ENCODE measurements at places on chromosomes 16 and 17.

- no peak for DNase-seq
Measured at GRCh38 chr17:78432226-78433012, 54.0 kb downstream of the PGS1 start.

DNA sequence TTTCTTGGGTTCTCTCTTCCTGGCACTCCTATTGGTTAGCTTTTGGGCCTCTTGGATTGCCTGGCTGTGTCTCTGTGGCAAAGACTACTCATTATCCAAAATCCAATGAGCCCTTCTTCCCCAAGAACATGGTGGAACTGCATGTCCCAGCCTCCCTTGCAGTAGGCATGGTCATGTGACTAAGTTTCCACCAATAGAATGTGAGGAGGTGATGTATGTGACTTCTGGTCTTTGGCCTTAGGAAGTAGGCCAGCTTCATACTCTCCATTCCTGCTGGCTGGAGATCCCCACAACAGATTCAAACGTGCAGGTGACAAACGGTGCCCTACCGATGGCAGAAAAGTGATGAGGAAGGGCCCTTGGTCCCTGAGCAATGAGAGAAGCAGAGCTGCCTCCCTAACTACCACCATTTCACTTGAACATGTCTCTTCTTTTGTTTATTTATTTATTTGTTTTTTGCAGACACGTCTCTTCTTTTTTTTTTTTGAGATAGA, 17.3 kb upstream of the SPN start:
- DNase-seq: no peak

DNA sequence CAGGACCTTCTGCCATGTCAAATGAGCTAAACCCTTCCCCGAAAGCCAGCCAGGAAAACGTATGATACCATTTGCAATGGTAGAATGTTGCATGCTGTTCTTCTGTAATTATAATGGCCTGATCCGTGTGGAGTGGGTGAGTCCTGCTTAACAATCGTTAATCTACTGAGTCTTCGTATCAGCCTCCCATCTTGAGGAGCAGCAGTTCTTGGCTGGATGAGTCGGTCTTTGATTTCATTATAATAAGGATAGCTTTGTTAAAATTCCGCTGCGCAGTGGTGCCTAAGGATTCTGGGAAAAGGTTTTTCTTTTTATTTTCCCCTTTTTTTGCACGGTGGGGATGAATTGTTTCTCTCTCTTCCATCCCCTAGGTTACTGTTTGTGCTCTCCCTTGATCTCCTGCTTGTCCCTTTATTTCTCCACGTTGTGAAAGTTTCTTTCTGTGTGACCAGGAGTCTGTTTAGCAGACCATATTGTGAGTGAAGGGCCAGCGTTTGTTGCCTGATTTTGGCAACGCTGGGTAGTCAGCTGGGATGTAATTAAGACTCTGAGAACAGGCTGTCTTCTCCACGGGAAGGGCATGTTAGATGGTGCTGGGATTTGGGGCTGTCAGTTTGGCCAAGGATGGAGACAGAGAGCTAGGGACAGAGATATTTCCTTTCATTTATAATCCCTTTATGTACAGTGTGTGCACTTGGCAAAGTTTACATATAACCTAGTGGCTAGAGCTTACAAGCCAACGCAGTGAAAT, 263.0 kb downstream of the FTO start:
- no peak for DNase-seq

GRCh38 chr16:4116325-4117249, at the start of gene ADCY9:
TSS of gene ADCY9 (minus strand) at chr16:4116442. CDS start at chr16:4115442, 1,000 bp downstream.
- DNase-seq: peak; percentile 66

DNA sequence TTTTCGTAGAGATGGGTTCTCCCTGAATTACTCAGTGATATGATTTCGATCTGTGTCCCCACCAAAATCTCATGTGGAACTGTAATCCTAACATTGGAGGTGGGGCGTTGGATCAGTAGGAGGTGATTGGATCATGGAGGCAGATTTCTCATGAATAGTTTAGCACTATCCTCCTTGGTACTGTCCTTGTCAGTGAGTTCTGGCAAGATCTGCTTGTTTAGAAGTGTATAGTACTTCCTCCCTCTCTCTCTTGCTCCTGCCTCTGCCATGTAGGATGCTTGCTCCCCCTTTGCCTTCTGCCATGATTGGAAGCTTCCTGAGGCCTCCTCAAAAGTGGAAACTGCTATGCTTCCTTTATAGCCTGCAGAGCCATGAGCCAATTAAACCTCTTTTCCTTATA, 22.9 kb downstream of the PIGL start:
- no peak for DNase-seq

DNA sequence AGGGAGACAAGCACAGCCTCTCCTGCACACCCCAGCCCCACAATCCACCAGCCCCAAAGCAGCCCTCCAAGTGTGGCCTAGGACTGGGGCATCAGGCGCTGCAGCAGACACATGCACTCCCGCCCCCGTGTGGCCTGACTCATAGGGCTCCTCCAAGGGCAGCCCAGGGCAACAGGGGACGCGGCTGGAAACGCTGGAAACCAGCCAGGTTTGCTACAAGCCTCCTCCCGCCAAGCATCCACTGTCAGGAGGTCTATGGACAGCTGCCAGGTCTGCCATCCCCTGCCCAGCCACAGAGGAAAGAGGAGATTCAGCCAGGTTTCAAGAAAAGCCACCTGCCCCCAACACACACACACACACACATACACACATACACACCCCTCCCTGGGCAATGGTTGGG, 25.8 kb downstream of the SRCIN1 start:
- no peak for DNase-seq

DNA sequence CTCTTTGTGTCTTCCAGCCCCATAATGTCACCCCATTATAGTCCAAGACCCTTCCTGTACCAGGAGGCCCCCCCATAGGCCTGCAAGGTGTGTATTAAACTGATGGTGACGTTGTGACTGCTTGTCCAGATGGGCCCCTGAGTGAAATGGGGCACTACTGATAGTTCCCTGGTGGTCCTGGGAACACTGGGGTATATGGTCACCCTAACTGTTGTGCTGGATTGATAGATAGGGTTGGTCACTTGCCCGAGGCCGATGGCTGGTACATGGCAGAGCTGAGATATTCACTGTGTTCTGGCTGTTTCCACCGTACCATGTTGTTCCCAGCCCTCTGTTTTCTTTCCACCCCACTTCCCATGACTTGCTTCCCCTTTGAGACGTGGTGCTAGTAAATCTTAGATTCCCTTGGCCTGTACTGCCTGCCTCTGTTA, 4.3 kb downstream of the CNP start:
- DNase-seq: no peak

GRCh38 chr16:2033057-2033908, 6.6 kb downstream of the NHERF2 start:
- no peak for DNase-seq

- no peak for DNase-seq
Measured at GRCh38 chr17:9860851-9861250, 35.1 kb downstream of the GLP2R start.

DNA sequence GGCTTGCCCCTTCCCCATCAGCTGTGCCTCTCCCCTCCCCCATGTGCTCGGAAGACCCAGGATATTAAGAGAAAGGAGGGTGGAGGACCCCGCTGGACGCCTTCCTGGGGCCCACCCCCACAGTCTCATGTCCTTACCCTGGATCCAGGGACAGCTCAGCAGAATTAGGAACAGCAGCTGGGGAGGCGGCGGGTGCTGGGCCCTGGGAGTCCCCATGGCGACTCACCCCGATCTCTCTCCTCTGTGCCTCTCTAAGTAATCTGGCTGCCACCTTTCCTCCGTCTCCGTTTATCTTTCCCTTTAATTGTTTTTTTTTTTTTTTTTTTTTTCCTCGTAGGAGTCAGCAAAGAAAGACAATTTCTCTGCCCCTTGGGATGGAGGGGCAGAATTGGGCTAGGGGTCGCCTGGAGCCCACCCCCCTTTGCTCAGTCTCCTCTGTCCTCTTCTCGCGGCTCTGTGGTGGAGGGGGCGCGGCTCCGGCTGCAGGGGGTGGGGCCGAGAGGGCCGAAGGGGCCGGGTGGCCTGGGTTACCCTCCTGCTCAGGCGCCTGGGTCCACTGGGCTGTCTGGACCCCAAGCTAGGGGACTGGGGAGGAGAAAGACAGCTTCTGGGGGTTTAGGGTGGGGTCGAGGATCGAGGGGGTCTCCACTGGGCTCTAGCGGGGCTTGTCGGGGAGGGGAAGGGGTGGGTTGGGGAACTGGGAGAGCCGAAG, 390 bp downstream of the SEZ6L2 start:
- no peak for DNase-seq

DNA sequence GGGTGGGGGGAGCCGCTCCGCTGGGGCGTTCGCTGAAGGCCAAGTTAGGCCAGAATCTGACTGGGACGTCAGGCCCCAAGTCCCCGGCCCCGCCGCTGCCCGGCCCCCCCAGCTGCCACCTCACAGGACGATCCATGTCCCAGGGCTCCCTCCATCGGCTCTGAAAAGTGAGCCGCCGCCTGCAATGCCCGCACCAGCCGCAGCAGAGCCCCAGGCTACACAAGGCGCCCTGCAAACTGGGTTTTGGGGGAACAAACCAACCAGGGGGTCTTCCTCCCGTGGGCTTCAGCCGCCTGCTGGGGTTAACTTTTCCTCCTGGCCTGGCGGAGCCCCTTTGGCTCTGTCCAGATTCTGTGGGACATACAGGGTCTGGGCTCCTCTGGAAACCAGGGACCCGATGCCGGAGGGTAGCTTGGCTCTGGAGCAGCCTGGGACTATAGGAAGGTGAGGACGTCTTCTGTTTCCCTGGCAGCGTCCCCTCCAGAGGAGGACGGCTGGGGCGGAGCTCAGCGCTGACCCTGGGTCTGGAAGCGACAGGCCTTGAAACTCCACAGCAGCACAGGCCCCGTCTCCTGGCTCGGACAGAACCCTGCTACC, 835 bp downstream of the NME4 start:
- DNase-seq: no peak

DNA sequence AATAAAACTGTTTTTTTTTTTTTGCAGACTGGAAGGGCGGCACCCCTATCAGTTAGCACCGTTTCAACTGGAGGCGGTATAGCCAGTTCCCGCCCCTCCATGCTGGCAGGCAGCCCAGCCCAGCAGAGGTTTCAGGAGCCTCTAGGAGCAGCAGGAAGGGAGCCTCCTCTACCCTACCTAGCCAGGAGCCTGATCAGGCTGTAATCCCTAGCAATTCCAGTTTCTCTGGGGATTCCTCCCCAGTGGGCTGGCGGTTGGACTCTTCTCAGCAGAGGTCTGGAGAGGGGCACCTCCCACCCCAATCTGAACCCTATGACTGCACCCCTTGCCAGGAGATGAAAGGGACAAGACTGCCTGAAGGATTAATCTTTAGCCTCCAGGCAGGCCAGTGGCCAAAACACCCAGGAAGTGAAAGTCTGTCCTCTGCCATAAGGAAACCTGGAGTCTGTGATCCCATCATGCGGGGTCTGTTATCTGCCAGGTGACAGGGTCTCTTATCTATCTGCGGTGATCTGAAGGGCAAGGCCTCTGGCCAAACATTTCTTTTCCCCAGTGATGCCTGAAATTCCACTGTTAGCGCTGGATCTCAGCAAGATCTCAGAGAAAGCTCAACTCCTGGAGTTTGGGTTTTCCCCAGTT, 4.9 kb upstream of the CDH1 start:
- no peak for DNase-seq

GRCh38 chr17:47720754-47721533, 12.1 kb upstream of the TBX21 start:
- DNase-seq: peak; percentile 90

DNA sequence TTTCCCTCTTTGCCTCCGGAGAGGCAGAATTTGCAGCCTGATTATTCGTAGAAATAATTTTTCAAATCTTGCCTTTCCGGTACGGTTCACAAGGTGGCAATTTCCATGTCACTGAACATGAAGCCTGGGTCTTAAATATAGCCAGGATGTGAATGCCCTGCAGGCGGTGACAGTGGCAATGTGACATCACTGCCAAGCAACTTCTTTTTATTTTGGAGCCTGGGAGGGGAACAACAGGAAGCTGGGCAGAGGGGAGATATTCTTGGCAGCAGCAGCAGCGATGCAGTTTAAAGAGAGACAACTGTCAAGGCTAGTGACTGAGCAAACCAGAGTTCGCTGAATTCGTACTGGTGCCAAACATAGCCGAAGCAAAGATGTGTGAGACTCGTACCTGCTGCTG, 171.1 kb downstream of the SNX29 start:
- no peak for DNase-seq

DNA sequence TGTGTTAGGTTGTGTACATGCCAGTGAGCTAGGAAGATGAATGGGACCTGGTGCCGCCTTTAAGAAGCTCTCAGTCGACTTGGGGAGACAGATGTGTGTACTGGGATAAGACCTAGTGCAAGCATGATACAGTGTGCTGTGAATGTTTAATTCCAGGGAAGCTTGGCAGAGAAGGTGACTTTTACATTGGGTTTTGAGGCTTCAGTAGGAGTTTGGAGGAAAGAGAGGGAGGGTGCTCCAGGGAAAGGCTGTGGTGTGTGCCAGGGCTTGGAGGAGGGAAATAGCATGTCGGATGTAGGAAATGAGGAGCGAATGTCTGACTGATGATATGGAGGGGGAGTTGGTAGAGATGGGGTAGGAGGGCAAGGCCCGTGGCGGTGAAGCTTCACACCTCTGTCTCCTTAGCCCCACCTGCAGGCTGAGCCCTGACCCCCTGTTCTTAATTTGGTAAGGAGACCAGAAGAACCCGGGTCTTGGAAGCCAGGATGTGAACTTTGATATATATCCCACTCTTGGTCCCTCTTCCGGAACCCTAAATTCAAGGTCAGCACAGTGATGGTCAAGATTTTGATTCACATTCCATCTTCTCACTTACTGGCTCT, 76.6 kb downstream of the PLCG2 start:
- DNase-seq: no peak

GRCh38 chr16:65012357-65012756, 109.5 kb downstream of the CDH11 start:
- DNase-seq: no peak

DNA sequence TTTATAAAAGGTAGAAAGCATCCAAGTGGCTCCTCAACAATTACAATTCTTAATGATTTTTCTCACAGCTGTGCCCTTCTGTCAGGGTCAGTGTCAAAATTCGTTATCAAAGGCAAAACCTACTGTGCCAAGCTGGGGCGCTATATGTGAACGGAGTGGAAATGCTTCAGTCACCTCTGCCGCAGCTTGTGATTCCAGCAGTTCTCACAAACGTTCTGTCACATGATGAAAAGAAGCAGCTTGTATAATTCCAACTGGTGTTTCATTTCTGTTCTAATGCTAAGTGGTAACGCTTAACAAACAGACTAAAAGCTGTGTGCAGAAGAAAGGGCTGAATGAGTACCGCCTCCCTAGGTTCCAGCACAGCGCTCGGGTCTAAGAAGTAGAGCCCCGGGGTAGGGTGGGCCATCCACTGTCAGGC, 14.2 kb downstream of the PLD6 start:
- DNase-seq: no peak

DNA sequence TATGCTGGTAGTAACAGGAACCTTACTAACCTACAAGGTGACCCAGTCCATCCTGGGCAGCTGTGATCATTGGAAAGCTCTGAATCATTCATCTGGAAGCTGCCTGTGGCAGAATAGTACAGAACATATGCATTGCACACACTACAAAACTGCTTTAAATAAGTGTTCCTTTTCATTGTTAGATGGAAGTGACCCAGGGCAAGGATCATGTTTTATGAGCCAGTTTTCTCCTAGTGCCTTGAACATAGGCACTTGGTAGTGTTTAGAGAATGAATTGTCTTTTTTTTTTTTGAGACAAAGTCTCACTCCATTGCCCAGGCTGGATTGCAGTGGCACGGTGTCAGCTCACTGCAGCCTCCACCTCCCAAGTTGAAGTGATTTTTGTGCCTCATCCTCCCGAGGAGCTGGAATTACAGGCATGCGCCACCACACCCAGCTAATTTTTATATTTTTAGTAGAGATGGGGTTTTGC, 55.4 kb downstream of the TENT4B start:
- DNase-seq: no peak

GRCh38 chr16:18841833-18842525, 40.6 kb upstream of the ARL6IP1 start:
- no peak for DNase-seq

GRCh38 chr16:24748242-24748641, 18.8 kb downstream of the TNRC6A start:
- no peak for DNase-seq

All from stimulated activated CD4-positive, alpha-beta T cell treated with anti-CD3 and anti-CD28 coated beads, Interleukin-15, amount 100 ng/mL, for 1 hour (primary cell).